ELR (cell line): ENCODE measurements at places on chromosomes 4 and X.
A peak's percentile ranks its signal among the peaks of the same experiment; 100 is the strongest.

DNA sequence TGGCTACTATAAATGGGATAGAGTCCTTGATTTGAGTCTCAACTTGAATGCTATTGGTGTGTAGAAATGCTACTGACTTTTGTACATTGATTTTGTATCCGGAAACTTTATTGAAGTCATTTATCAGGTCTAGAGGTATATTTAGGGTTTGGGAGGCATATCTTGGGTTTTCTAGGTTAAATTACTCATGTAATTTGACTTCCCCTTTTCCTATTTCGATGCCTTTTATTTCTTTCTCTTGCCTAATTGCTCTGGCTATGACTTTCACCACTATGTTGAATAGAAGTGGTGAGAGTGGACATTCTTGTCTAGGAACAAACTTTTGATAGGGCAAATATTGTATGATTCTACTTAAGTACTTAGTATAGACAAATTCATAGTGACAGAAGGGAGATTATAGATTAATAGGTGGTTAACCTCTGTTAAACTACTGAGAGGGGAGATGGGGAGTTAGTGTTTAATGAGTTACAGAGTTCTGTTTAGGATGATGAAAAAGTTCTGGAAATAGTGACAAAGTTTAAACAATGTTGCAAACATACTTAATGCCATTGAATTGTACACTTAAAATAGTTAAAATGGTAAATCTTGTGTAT is 22.8 kb upstream of the HSPA4L start:
- DNase-seq: no peak

GRCh38 chrX:105117621-105118020 is 102.9 kb downstream of the TEX13A start:
- no peak for DNase-seq

DNA sequence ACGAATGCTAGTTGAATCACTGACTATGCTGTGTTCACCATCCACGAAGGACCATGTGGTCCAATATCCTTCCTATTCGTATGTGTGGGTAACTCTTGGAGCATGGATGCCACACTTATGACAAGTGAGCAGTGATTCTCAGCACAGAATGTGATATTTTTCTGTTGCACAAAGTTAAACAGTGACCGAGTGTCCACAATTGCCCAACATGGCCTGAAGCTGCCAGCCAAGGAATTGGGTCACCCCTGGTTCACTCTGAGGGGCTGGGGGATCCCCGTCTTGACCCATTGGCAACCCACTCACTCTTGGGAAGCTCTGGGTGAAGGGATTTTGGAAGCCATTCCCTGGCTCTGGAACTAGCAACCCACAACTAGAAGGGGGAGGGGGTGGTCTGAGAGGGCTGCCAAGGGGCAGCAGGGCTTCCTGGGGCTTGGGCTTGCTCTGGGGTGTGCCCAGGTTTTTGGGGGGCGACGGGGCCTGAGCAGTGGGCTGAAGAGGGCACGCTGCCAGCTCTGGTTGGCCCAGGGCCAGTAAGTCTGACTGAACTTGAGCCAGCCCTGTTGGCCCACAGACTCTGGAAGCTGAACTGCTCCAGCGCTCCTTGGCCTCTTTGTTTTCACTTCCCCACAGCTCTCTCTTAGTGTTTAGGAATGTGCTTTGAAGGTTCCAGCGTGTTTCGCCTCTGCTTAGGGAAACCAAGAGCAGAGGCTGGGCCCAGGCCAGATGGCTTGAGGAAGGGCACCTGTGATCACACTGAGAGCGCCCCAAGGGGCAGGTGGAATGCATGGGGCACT is 43.1 kb upstream of the BCOR start:
- no peak for DNase-seq

- DNase-seq: no peak
These were observed 48.5 kb downstream of the TENM3 start for GRCh38 chr4:182291597-182292270.

DNA sequence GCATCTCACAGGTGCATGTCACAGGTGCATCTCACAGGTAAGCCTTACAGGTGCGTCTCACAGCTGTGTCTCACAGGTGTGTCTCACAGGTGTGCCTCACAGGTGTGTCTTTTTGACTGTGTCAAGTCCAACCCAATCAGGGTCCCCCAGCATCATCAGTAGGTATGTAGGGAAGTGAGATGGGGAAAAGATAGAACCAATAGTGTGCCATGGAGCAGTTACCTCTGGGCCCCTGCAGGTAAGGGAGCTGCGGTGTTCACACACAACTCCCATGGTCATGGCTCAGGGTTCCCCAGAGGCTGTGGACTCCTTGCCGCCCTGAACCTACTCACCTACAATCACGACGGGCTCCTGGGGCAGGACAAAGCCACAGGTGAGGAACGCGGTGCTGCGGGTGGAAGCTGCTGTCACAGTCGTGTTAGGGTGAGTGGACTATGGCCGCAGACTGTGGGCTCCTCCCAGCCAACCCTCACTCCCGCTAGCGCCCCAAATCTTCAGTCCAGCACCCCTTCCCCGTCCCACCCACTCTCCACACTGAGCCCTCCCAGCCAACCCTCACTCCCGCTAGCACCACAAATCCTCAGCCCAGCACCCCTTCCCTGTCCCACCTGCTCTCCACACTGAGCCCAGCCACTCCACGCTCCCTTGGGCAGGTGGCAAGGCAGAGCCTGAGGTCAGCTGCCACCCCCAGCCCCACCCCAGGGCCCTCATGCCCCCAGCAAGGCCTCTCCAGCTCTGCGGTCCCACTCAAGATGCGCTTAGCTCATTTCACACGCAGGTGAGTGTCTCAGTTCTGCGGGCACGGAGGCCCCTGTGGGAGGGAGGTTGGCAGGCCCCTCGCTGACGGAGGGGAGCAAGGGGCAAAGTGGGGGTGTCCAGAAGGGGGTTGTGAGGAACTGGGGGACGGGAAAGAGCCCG is 2.1 kb upstream of the PDE6B start:
- no peak for DNase-seq

DNA sequence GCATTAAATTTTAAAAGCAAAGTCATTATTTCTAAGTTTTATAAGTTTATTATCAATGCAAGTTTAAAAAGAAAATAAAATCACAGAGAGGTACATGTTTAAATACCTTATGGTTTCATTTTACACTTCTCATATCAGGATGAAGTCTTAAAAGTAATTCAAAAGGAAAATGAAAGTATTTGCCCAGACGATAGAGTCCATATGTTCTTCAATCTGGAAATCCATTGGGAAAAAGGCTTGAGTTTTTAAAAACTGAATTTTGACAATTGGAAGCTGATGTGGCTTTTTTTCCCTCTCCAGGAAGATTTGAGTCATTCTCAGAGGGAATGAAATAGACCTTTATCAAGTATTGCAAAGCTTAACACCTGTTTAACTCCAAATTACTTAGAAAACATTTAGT is 37.1 kb downstream of the MAB21L2 start:
- DNase-seq: no peak

GRCh38 chr4:178081896-178082295 is 639.7 kb upstream of the AGA start:
- DNase-seq: no peak

- DNase-seq: peak; percentile 13
These were observed 112.3 kb downstream of the NYX start for GRCh38 chrX:41559235-41560052.

DNA sequence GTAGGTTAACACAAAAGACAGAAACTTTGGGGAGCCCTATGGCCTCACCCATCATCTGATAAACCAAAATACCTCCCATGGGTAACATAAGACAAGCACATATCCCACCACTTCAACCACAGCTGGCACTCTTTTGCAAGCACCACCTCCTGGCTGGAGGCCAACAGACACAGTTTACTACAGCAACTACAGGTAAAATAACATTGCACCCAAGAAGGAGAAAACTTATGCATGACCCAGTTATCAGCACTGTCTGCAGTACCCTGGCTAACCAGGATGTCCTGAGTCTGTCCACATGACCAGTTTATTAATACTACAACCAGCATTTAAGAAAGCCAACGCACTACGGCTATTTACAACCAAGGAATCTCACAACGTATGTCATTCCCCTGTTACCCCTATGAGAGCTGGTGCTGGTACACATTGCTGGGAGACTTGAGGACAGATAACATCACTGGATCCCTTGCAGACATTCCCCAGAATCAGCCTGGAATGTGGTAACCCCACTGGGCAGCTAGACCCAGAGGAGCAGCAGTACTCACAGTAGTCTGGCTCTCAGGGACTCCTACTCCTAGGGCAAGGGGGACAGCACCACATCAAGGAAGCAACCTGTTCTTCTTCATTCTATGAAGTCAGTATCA is 32.0 kb downstream of the ELF2 start:
- no peak for DNase-seq

GRCh38 chrX:54357414-54358377 is at the start of gene WNK3:
TSS of gene WNK3 (minus strand) at chrX:54358046.
- no peak for DNase-seq

DNA sequence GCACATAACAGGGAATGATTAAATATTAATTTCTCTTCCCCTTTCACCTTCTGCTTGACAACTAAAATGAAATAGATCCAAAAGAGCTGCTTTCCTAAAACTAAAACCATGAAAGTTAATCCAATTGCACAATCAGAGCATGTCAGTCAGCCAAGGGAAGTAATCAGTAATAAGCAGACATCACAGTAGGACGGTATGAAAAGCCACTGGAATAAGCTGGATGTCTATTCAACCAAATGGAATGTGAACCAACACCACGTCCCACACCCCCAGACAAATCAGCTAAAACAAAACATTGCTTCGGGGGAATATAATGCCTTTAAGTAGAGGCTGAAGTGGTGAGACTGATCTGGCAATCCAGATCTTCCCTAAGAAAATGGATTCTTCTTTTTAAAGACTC is 859.4 kb upstream of the FTHL17 start:
- no peak for DNase-seq
